ENCODE measurements at places on chromosomes 1 and 21. TPM values are rescaled to one million over a fixed set of nuclear protein-coding genes. Genes with fewer than 3 reads are reported as not detected.

GCLM gene
- 109 TPM for total RNA-seq

KANK4 gene
- 0.19 TPM for total RNA-seq

FCN3 gene
- not detected for total RNA-seq

PGLYRP3 gene
- not detected for total RNA-seq

HMGCS2 gene
- not detected for total RNA-seq

LCE2B gene
- not detected for total RNA-seq

SH3BGR gene
- total RNA-seq: 1.5 TPM

LCK gene
- total RNA-seq: 0.07 TPM

Measured in A549 treated with DMSO at 1 μM for 4 hours (cell line).